ENCODE measurements at places on chromosomes 16 and 17.

DNA sequence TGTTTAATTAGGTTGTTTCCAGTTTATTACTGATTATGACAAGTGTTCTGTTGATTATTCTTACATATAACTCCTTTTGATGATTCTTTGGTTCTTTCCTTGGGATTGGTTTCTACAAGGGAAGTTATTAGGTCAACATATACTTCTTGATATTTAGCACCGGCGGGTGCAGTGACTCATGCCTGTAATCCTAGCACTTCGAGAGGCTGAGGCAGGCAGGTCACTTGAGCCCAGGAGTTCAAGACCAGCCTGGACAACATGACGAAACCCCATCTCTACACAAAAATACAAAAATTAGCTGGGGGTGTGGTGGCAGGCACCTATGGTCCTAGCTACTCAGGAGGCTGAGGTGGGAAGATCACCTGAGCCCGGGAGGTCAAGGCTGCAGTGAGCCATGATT lies 120.2 kb upstream of the HAS3 start:
- no peak for DNase-seq

GRCh38 chr16:11977376-11978041 lies 975 bp downstream of the SNX29 start:
- DNase-seq: peak; percentile 55

DNA sequence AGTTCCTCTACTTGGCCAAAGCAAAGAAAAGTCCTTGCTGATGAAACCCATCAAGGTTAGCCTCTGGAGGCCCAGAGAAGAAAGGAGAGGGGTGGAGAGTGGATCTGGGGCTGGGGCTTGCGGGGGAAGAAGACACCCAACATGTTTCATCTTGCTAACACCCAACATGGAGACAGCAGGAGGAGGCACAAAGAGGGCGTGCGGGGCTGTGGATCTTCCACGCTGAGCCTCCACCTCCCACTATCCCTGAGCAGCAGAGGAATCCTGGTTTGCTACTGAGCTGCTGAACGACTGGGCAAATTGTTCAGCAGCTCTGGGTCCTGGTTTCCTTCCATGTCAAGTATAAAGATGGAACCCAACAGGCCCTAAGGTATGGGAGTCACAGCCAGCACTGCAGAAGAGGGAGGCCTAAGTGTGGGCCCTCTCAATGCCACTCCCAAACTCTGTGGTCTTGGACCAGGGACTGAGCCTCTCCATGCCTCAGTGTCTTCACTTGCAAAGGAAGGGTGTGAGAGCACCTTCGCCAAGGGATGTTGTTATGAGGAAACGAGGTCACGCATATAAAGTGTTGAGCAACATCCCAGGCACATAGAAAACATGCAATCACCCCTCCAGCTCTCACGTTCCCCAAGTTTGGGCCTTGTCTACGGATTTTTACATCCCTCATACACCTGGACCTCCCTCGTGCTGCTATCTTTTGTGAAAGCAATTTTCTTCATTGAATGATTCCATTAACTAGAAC lies 122.5 kb downstream of the XYLT1 start:
- DNase-seq: no peak

GRCh38 chr17:61806081-61806828 lies 57.1 kb downstream of the BRIP1 start:
- DNase-seq: no peak

DNA sequence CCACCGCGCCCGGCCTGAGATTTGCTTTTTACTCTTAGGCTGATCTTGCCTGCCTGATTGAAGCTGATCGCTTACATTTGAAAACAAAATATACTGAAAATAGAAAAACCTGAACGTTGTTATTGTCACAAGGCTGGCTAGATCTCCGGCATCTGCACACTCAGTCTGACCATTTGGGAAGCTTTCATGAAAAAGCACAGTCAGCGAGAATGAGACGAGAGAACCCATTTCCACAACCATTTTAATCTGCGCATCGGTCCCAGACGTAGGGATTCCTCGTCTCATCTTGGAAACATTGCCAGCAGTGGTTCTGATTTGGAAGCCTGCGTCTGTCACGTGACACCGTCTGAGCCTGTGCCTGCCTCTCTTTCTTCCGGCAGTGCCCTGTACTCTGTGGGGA lies 20.9 kb downstream of the SPG7 start:
- no peak for DNase-seq

- no peak for DNase-seq
These were observed 51.7 kb downstream of the GRIN2A start for GRCh38 chr16:10130538-10130937.

DNA sequence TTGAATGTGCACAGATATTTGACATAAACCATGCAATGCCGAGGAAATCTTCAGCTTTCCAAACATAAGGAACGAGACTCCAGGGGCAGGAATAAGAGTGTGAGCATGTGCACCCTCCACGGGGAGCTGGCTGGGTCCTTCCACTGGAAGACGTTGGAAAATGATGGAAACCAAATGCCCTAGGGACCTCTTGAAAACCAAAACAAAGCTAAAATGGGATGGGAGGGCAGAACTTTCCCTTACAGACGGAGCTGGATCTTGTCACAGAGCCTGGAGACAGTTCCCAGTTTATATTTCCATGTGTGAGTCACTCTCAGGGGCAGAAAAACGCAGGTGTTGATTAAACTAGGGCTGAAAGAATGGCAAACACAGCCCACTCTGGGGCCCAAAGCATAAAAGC lies 34.4 kb upstream of the DNAH17 start:
- DNase-seq: no peak

- no peak for DNase-seq
These were observed 13.4 kb downstream of the RBBP6 start for GRCh38 chr16:24552705-24553246.

GRCh38 chr17:17496189-17497064 lies at the start of gene RASD1:
TSS of gene RASD1 (minus strand) at chr17:17496395. CDS start at chr17:17496181, 214 bp downstream.
- DNase-seq: no peak

GRCh38 chr16:48611329-48612137 lies 1.6 kb upstream of the N4BP1 start:
- no peak for DNase-seq

- peak; percentile 7 for DNase-seq
These were observed 33.9 kb downstream of the JPH3 start for GRCh38 chr16:87636050-87636684.

All from AG04449 (cell line).